Ureter (tissue), 1 donor: ENCODE measurements at places on chromosomes 2 and 18.

GRCh38 chr2:239530749-239531316, 130.0 kb upstream of the HDAC4 start:
- DNase-seq: no peak

- no peak for DNase-seq
Observed at GRCh38 chr2:239215988-239216613, 184.7 kb downstream of the HDAC4 start.

- DNase-seq: no peak
Observed at GRCh38 chr2:46643493-46643892, 164.1 kb downstream of the TMEM247 start.

DNA sequence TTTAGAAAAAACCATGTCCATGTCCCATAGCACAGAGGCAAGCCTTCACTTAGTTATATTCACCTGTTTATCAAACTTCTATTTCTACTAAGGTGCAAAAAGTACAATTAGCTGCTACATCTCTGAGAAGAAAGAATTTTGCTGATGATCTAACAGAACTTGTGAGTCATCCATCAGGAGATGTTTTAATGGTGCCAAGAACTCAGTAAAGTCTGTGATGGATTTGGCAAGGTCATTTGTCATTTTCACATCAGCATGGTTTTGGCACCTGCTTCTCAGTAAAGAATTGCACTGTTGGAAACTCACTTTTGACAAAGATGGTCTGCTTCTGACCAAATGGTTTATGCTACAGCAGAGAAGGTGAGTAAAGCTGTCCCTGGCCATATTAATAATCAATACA, 195.7 kb upstream of the TMEFF2 start:
- no peak for DNase-seq

DNA sequence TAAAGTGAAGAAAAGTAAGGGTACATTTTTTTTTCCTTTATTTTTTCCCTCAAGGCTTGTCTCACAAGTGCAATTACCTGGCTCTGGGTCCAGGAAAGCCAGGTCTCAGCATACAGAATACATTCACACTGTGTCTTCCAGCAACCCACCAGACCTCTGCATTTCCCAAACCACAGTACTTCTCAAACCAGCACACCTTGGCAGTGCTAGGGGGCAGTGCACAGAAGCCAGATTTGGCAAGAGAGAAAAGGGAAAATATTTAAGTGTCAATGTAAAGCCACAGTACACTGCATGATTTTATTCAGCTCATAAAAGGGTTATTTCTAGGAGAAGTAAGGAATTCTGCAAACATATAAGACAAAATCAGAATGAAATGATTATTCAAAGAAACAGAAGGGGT, 172.8 kb downstream of the NRXN1 start:
- DNase-seq: no peak

DNA sequence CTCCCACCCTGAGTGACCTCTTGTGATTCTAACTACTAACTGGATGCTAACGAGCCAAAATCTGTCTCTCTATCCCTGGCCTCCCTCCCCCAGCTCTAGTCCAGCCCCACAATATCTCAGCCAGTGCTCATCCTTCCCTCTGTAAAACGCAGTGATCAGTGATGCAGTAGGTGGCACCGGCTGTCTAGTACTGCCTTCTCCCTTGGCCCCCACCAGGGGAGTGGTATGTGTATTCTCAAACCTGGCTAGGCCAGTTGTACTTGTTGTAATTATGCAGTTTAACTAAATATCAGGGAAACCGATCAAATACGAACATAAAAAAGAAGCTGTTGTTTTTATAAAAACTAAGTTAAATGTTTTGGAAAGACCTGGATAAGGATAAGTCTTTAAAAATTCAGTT, 113.2 kb upstream of the ALPP start:
- DNase-seq: peak; percentile 46

- DNase-seq: no peak
Observed at GRCh38 chr2:181421464-181421863, 35.7 kb upstream of the ITGA4 start.

DNA sequence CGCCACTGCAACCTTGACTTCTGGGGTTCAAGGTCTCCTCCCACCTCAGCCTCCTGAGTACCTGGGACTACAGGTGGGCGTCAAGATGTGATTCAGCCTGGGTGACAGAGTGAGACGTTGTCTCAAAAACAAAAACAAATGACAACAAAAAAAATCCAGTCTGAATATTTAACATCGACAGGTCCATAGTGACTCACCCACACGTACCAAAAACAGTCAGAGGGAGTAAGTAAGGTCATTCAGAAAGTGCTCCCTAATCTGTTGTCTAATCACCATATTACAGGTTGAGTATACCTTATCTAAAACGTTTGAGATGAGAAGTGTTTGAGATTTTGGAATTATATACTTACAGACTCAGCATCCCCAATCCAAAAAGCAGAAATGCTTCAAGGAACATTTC, 24.4 kb downstream of the SAP130 start:
- no peak for DNase-seq

GRCh38 chr2:193806088-193806774, 1611.5 kb upstream of the TMEFF2 start:
- DNase-seq: no peak

DNA sequence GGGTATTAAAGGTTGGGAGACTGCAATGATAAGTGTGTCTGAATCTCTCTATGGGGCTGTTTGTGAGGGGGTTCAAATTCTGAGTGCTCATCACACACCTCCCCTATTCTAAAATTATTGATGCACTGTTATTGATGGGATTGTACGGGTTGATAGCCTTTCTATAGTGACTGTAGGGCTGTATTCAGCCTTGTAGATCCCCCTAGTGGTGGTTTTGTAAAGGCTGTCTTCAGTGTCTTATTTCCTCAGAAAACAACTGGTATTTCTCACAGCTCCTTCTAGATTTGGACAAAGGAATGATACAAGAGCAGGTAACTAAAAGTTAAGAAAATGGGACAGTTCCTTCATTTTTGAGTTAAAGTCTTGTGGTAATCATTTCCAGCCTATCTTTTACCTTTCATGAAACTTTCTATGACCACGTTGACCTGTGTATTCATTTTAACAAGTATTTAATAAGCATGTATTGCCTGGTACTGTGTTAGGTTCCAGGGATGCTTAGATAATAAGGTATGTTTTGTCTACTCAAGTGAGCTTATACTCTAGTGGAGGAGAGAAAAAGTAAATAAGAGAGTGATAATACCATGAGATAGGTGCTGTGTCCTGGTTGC, 21.2 kb downstream of the SMAD4 start:
- DNase-seq: no peak

DNA sequence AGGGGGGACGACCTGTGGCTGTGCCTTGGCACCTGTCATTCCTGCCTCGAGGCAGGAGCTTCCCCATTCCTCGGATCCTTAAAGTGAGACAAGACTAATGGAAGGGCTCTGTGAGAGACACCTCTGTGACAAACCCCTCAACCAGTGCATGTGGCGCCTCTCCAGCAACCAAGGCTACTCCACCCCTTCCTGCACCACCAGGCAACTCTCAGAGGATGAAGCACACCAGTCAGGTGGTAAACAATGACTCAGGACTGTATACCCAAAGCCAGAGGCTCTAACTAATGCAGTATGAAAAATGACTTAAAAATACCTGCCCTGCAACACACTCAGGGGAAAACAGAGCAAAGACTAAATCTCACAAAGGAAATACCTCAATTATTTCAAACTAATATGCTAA, 136.9 kb downstream of the UXS1 start:
- DNase-seq: no peak

DNA sequence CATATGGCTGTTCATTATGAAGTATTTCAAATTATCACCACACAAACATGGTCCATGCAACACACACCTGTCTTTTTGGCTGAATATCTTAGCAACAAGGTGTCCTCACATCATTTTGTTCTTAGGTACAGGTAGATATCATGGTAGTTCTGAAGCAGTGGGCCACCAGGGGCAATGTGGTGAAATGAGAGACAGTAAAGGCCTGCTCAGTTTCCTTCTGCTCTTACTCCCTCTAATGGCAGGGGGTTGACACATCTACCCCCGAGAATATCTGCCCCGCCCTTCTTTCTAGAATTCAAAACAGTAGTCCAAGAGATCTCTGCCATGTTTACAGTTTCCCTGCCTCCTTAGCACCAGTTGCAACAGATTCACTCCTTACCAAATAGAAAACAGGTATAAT, 147.0 kb upstream of the KLHL14 start:
- no peak for DNase-seq

DNA sequence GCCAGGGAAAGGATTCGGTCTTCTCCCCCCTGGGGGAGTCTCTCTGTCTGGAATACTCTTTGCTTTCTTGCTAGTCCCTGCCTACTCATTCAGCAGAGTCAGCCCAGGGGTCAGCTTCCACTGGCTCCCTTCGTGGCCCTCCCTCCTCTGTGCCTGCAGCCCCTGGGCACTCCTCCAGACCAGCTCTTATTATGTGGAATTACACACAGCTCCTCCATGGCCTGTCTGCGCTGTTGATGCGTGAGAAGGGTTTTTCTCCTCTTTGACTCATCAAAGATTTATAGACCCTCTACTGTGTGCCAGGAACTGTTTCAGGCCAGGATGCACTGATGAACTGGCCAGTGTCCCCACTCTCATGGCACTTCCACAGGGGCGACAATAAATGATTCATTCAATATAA, 44.4 kb downstream of the ST8SIA5 start:
- DNase-seq: no peak

DNA sequence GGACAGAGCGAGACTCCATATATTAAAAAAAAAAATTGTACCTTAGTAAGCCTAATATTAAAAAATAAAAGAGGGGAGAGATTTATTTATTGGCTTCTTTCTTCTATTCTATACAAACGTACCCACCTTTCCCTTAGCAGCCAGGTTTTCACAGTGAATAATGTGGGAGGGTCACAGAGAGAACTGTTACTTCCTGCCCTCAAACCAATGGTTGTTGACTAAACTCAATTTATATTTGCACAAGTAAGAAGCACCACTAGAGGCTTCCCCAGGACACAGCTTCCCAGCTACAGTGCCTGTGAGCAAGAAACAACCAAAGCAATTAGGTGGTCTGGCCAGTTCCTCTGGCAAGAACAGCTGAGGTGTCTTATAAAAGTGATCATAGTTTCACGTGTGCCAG, 28.9 kb upstream of the GALR1 start:
- no peak for DNase-seq
